NCI-H524 (cell line): ENCODE measurements at places on chromosomes 3 and 15.

DNA sequence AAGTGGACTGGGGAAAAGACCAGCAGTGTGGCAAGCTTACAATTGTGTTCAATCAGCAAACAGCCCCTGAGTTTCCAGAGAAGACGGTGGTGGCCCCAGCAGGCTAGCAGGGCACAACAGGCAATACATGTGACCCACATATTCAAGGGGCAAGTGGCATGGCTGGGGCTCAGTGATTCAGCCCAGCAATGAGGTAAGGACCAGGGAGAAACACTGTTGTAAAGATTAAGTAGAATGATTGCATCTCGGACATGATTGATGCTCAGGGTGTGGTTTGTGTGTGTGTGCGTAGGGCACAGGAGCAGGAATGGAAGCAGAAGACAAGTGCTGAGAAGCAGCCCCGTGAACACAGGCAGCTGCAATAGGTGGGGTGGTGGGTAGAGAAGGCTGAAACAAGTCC lies 37.9 kb downstream of the KLHL6 start:
- DNase-seq = no peak

GRCh38 chr3:134704556-134704955 lies 53.7 kb upstream of the KY start:
- DNase-seq = no peak

- no peak for DNase-seq
These were observed 45.6 kb downstream of the LRRC3B start for GRCh38 chr3:26668171-26668570.

- DNase-seq = no peak
These were observed 34.2 kb upstream of the SKIL start for GRCh38 chr3:170323331-170323730.

DNA sequence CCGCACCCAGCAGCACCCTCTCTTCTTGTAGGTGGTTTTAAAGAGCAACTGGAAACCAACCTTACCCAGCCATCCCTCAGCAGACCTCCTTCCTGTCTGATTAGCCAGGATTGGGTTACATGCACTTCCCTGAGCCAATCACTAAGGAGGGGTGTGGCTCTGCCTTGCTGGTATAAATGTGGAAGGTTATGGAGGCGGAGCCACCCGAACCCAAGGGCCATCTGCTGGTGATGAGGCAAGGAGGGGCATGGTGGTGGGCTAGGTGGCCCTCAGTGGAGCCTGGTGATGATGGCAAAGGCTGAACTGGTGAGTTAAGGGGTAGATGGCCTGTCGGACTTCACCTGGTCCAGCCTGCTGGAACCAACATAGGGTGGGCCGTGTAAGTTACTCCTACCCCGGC lies 39.8 kb downstream of the CCDC33 start:
- peak; percentile 51 for DNase-seq

- DNase-seq = no peak
These were observed 142.4 kb downstream of the TCF12 start for GRCh38 chr15:57060799-57061198.

GRCh38 chr3:185939721-185940120 lies 1.9 kb upstream of the TRA2B start:
- DNase-seq = no peak

GRCh38 chr3:13078163-13078905 lies 5.1 kb upstream of the IQSEC1 start:
- peak; percentile 92 for DNase-seq

GRCh38 chr3:189508784-189509501 lies 122.2 kb upstream of the TP63 start:
- DNase-seq = no peak

GRCh38 chr15:87606971-87607370 lies 649.6 kb downstream of the NTRK3 start:
- no peak for DNase-seq

- no peak for DNase-seq
These were observed 1294.7 kb downstream of the ZPLD1 start for GRCh38 chr3:103729547-103729946.

DNA sequence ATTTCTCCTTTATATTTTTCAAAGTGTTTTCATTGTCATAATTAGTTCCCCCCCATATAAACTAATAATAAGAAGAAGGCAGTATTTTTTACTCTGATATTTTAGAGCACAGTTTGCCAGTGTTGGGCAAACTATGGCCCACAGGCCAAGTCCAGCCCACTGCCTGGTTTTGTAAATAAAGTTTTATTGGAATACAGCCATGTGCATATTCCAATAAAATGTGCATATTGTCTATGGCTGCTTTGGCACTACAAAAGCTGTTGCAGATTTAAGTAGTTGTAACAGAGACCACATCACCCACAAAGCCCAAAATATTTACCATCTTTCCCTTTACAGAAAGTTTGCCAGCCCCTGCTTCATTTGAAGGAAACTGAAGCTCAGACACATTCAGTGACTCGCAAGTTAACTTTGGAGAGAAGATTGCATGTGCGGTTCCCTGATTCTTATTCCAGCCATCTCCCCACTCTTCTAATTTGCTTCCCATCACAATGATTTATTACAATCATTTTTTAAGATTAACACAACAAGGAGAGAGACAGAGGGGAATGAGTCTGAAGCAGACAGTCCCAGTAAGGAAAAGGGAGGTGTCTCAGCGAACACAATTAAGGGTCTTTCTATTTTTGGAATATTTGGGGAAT lies 48.9 kb downstream of the RFTN1 start:
- no peak for DNase-seq

GRCh38 chr3:78670094-78670493 lies 1097.7 kb downstream of the ROBO1 start:
- DNase-seq = no peak

- DNase-seq = no peak
These were observed 41.5 kb upstream of the RAB6B start for GRCh38 chr3:133937061-133937686.

GRCh38 chr3:189530822-189531221 lies 100.4 kb upstream of the TP63 start:
- no peak for DNase-seq

DNA sequence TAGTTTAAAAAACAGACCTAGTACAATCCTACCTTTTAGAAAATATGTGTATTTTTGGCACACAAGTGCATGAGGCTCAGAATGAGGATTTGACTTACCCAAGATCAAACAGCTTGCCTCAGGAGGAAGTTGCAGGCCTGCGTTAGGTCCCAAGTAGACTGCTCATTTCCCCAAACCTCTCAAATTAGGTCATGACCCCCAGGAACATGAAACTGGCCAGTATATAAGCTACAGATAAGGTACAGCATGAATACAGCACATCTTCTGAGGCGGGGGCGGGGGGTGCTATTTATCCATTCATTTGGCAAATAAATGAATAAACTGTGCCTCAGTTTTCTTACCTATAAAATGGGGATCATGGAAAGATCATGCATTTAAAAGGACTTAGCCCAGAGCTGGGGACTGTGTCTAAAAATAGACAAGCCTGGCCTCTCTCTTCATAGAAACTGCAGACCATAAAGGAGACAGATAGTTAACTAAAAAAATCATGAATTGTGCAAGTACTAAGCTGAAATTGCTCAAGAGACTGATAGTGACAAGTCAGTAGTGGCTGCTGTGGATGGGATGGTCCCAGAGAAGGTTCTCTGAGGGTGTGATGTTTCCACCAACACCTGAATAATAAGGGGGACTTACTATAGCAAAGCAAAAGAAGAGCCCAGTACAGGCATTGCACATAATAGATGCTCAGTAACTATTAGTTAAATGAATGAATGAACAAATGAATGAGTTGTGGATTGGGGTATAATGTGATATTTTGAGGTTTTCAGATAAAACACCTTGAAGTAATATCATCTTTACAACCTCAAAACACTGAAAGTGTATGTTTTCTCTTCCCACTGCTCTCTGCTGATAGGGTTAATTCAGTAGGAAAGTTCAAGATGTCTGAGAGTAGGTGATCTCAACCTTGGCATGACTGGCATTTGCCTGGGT lies 258.5 kb upstream of the PROK2 start:
- no peak for DNase-seq

GRCh38 chr15:52095597-52096262 lies 16.8 kb downstream of the BCL2L10 start:
- no peak for DNase-seq

DNA sequence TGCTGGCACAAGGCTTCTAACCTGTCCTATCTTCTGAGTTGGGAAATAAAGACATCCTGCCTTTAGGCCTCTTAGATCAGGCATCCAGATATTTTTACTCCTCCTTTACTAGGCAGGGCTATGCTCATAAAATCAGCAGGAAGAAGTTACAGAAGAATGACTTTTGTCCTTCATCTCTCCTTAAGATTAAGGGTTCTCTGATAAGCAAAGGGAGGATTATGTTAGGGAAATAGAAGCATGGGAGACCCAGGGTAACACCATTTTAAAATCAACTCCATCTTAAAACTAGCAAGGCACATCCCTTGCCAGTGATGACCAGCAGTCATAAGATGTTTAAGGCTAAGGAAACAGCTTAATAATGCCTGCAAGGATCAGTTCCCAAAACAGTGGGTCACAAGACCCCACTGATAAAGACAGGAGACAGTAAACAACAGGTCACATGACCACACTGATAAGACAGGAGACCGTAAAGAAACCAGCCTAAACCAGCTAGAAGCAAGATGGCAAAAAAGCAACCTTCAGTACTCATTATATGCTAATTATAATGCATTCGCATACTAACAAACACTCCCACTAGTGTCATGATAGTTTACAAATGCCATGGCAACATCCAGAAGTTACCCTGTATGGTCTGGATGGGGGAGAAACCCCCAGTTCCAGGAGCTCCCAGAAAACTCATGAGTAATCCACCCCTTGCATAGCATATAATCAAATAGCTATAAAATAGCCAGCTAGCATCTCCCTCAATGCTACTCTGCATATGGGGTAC lies 14.5 kb upstream of the EHHADH start:
- DNase-seq = no peak

GRCh38 chr3:10475983-10476382 lies 29.4 kb downstream of the ATP2B2 start:
- no peak for DNase-seq

DNA sequence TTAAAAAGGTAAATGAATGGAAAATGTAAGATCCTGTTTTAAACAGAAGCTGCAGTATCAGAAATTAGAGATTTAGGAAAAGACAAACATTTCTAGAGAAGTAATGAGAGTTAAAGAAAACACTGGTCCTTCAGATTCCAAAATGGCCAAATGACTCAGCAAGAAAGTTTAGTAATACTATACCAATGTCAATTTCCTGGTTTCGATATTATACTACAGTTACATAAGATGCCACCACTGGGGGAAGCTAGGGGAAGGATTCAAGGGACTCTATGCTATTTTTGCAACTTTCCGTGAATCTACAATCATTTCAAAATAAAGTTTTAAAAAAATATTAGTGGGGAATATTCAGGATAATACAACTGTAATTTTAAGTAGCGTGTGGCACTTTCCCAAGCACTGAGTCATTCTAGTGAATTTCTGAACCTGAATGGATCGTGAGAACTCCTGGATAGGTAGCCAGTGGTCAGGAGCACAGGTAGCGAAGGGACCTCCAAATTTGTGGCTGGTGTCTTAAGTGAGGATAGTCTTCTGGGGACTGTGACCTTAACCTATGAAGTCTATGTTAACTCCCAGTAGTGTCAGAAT lies 37.6 kb downstream of the TMCC1 start:
- DNase-seq = no peak

- DNase-seq = no peak
These were observed 218.7 kb upstream of the ATP10A start for GRCh38 chr15:26081758-26082220.

DNA sequence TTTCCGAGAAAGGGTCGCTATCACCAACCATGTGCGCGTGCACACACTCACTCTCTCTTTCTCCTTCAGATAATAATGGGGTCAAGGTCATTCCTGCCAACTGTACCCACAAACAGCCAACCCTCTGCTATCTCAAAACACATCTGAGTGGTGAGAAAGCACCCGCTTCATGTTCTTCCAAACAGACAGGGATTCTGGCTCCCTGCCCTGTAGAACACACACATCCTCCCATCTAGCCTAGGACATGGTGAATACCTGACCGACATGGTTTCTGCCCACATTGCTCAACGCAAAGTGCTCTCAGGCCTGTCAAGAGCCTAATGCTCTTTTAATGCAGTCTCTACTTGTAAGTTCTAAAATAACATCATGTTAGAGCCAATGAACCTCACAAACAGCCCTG lies 302.2 kb downstream of the FOXP1 start:
- DNase-seq = no peak

GRCh38 chr15:54387799-54388198 lies 409.6 kb downstream of the UNC13C start:
- DNase-seq = no peak

- no peak for DNase-seq
These were observed 24.8 kb downstream of the IL16 start for GRCh38 chr15:81221449-81221848.

GRCh38 chr15:100030586-100031229 lies 297.5 kb upstream of the LYSMD4 start:
- no peak for DNase-seq

DNA sequence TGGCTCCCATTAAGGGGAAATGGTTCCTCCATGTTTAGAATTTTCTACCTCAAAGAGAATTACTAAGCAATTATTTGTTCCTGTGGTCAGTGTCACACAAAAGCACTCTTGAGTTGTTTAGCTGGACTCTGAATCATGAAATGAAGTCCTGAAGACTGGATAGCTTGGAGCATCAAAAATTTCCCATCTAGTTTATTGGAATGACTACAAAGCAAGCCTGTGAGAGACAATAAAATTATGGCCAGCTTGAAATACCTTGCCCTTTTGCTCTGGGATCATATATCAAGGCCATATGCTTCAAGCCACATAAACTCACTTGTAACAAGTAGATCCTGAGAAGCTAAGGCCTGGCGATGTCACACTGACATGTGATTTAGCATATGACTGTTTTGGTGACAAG lies 292.3 kb downstream of the TIGIT start:
- DNase-seq = peak; percentile 91

GRCh38 chr3:65638301-65638700 lies 400.4 kb downstream of the MAGI1 start:
- no peak for DNase-seq

- DNase-seq = no peak
These were observed 176.4 kb upstream of the MDFIC2 start for GRCh38 chr3:70488816-70489215.

DNA sequence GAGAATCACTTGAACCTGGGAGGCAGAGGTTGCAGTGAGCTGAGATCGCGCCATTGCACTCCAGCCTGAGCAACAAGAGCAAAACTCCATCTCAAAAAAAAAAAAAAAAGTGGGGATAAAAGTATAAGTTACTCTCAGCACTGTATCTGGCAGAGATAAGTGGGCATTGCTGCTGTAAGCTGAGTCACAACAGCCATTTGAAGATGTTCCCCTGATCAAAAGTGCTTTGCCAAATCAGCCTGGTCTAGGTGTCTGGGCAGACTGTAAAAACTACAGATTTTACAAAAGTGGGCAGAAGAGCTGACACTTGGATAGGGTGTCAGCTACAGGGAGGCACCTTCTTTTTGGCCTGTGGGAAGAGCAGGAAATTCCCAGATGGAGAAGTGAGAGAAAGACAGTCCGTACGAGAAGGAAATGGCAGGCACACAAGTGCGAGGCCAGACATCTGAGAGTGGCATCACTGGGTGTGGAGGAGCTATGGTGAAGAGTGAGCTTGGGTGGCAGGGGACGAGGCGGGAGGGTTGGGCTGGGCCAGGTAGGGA lies 78.5 kb downstream of the TRAK1 start:
- no peak for DNase-seq

GRCh38 chr15:72492733-72493132 lies 18.6 kb downstream of the ARIH1 start:
- DNase-seq = no peak
